ENCODE measurements at places on chromosomes 7 and 10.

DNA sequence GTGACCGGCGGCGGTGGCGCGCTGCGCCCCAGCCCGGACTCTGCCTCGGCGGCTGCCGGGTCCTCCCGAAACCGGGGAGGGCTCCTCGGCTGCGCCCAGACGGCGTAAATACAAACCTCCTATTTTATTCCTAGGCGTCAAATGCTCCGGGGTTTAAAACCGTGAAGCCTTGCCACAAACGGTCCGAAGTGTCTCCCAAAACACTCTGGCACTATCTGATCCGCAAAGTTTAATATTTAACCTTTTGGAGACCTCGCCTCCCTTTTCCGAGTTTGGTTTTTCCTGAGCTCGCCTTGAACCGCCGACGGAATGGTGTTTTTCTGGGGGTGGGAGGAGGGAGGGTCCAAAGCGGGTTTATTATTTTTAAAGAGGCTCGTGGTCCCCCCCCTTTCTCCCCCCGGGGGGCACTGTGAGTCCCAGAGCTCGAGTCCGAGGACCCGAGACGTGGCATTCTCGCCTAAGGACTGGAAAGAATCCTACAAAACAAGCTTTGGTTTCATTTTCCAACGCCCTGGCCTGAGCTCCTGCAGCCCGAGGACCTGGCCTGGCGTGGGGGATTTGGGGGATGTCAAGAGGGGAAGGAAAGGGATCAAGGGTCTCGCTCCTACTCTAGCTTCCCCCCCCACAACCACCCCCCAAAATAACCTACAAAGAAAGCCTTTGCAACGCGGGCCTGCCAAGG is 1.8 kb downstream of the TNRC18 start:
- DNase-seq = no peak

DNA sequence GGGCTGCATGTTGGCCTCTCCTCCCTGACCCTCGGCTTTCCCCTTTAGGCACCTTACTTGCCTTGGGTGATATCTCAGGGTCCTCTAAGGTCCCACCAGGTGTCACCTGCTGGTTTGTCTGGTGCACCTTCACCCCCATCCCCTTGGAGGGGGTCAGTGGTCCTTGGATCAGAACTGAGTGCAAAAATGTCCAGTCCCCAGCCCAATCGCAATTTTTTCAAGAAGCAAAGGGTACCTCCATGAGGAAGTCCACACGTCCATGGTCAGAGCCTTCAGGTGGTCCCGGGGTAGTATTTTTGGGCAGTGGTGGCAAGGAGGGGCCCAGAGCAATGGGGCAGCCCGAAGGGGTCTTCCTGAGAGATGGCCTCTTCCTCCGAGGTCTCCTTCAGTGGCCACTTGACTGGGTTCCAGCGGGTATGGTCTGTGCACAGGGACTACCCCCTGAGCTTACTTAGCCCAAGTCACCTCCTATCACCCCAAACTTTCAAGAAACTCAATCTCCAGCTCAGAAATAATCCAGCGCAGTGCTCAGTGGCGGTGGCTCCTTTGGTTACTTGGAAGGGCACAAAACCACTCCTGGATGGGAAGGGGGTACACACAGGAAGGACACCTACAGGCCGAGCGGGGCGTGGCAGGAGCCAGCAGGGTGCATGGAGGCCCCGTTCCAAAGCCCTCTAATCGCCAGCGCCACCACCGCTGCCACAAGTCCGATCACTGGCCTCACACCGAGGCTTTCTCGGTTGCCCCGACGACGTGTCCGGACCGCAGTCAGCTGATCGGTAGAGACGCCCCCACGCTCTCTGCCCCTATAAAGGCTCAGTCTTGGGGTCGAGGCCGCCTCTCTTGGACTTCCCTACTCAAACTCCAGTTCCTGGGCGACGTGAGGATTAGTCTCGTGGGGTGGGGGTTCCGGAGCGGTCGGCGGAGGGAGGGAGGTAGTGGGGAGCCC is 4.5 kb downstream of the SAP25 start:
- peak; percentile 19 for DNase-seq

DNA sequence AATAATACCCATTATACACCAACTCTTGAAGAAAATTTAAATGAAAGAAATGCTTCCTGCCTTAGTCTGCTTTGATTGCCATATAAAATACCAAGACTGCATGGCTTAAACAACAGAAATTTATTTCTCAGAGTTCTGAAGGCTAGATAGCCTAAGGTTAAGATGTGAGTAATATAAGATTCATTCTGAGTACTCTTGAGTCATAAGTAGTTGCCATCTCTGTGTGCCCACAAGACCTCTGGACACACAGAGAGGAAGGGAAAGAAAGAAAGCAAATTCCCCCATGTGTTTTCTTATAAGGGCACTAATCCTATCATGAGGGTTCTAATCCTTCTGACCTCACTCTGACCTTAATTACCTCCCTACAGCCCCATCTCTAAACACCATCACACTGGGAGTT is 201.2 kb downstream of the PTN start:
- DNase-seq = no peak

- DNase-seq = no peak
Measured at GRCh38 chr10:100696477-100696901, 48.9 kb upstream of the PAX2 start.

GRCh38 chr7:27113991-27114769 is 11.7 kb upstream of the HOXA2 start:
- DNase-seq = no peak

DNA sequence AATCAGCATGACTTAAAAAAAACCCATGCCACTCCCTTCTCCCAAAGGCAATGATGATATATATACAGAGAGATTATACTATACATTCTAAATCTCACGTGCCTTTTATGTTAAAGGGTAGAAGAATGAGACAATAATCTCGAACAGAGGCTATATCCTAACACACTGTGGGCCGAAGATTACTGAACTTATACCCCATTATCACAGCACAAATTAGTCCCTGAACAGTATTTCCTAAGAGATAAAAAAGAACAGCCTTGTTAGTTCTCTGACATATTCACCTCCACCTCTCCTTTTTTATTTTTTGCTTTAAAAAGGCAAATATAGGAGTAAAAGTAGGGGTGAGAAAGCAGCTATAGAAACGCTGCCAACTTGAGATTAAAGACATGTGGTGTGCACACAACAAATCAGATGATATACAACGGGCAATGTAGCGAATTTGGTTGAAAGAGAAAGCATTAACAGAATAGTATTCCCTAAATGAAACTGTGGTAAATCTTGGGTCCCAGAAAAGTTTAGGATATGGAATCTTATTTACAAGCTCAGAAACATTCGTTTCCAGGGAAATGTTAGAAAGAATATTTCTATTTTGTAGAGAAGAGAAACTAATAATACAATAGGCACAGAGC is 69.5 kb downstream of the JMJD1C start:
- no peak for DNase-seq

DNA sequence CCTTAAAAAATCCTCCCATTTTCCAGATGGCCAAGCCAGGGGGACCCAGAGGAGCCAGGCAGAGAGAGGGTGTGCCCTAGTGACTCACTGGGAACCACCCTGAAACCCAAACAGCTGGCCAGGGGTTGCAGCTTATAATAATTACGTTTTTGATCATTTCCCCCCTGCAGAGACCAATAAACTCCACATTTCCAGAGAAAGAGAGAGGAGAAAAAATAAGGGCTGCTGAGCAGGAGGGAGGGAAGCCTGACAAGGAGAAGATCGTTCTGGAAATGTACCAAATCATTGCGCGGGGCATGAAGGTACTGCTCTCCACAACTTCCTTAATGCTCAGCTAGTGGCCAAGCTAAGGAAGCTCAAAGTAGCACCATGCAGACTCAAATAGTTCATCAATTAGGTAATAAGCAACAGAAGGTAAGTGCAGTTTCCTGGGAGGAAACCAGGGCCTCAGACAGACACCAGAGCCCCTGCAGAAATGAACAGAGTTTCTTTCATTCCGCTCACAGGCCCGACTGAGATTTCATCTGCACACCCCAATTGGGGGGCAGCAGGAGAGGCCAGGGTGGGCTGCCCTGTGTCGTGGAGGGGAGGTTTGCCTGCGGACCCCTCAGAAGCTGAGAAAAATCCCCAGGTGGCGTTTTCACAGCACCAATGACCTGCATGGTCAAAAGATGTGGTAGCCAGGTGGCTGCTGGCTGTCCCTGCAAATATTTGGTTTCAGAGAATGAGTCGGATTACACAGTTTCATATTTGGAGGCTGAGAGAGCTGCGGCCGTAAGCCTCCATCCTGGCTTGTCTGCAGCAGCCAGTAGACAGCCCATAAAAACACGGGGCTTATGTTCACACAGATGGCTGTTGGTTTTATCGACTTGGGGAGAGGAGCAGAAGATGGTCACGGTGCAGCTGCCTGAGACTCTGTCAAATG is 153.2 kb upstream of the LYZL2 start:
- DNase-seq = no peak

DNA sequence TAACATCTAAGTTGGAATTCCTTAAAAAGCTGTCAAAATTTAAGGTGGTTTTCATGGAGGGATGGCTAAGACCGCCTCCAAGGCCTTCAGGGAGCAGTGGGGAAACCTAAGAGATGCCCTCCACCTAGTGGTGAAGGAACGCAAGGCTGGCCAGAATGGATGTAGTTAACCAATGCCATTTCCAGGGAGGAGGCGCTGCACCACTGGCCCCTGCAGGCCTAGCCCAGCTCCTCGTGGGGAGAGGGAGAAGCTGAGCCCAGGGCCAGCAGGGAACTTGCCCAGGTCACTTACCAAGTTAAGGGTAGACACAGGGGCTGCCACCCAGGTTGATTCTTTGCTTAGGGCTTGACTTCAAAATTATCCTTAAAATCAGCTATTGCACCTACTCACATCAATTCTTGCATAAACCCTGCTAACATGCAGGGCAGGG is 32.0 kb downstream of the FIGNL1 start:
- peak; percentile 42 for DNase-seq

- DNase-seq = no peak
Measured at GRCh38 chr10:33331379-33331694, 3.1 kb downstream of the NRP1 start.

DNA sequence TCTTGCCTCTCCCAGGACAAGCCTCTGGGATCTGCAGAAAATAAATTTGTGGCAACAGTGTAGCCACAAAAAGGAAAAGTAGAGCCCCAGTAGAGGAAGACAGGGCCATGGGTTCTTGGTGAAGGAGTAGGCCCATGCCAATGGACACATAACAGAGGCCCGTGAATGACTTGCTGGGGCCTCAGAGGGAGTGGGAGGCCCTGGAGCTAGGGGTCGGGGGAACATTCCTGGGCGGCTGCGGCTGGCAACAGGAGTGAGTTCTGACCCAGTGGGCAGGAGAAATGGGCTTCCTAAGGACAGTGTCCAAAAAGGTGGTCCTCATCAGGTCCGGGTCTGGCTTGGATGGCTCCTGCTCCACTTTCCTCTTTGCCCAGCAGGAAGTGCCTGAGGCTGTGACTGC is 260.0 kb downstream of the CCSER2 start:
- no peak for DNase-seq

- no peak for DNase-seq
Measured at GRCh38 chr10:114767101-114767985, 54.2 kb upstream of the FHIP2A start.

DNA sequence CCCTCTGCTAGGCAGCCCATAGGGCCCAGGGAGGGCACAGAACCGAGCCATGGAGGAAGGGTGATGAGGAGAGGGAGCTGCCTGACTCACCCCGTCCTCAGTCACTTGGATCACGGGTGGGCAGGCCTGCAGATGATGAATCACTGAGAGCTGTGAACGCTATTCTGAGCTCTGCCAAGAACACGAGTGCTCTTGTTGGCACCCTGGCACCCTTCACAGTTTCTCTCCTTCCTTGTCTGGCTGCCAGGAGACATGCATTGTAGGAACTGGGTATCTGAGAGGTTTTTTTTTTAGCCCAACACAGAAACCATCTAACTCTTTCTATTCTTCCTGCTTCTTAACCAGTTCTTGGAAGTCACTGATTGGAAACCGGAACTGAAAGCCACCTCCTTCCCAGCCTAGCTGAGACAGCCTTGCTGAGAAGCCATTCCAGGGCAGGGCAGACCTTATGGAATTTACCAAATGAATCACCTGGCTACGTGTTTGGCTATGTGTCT is 82.1 kb downstream of the SLC37A3 start:
- no peak for DNase-seq

DNA sequence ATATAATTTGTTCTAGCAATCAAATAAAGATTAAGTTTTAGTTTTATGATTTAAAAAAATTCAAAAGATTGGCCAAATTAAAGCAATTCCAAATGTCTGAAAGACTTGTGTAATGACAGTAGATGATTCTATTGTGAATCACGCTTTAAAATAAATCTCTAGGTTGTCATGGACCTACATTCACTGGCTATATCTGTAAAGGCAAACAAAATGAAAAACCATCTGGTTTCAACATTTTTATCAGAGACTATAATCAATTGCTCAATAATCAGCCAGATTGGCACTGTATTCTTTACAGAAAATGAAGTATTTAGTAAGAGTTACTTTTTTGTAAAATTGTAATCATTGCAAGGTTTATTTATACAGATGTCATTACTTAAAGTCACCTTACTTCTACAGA is 60.7 kb downstream of the DGKB start:
- no peak for DNase-seq

- no peak for DNase-seq
Measured at GRCh38 chr10:77290528-77291155, 347.0 kb downstream of the KCNMA1 start.

- DNase-seq = no peak
Measured at GRCh38 chr7:157525491-157525915, 188.7 kb downstream of the DNAJB6 start.

- no peak for DNase-seq
Measured at GRCh38 chr7:127252778-127253280, at the start of gene GRM8. Gene GRM8, minus strand, starts transcription at chr7:127252941.

DNA sequence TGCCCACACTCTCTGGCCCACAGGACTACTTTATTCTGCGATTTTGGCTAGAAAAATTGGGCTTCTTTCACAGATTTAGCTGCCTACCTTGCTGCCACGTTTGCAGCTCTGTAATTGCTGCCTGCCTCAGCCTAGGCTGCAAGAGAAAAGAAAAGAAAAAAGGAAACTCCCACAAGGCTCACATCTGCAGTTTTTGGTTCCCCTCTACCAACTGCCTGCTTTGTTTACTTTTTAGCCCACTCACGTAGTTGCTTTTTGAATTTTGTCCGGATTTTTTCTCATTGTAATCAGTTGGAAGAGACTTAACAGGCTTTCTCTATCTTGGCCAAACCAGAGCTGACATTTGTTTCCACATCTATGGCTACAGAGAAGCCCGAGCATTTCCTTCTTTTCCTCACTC is 24.3 kb downstream of the SUN3 start:
- no peak for DNase-seq

- DNase-seq = no peak
Measured at GRCh38 chr10:68251625-68252495, 19.9 kb upstream of the ATOH7 start.

GRCh38 chr7:130356876-130357611 is 12.4 kb downstream of the CPA5 start:
- no peak for DNase-seq

- no peak for DNase-seq
Measured at GRCh38 chr10:84308021-84308420, 20.4 kb upstream of the CCSER2 start.
